Stimulated activated CD4-positive, alpha-beta T cell treated with anti-CD3 and anti-CD28 coated beads, Interleukin-1b, Interleukin-23, amount 100 ng/mL, for 48 hours (primary cell): ENCODE measurements at places on chromosomes 12 and 14.
A peak's percentile ranks its signal among the peaks of the same experiment; 100 is the strongest.

- DNase-seq, result no peak
These were observed 28.2 kb downstream of the RPGRIP1 start for GRCh38 chr14:21308132-21308478.

- DNase-seq, result no peak
These were observed 3.9 kb downstream of the KDM2B start for GRCh38 chr12:121576851-121577391.

DNA sequence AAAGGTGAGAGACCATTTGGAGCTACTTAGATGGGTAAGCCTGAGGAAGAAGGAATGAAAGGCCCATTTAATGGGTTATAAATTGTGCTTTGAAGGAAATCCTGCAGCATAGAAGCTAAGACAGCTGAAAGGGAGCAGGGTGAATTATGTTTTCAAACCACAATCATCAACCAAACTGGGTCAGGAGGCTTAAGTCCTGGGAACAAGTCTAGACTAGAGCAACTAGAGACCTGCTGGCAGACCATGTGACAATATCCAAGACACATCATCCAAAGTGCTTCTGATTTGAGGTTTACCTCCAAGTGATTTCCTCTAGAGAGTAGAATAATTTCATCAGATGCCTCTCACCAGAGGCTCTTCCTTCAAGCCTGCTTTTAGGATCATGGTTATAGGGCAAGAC lies 53.7 kb downstream of the MAP3K9 start:
- no peak for DNase-seq

GRCh38 chr12:76002598-76003354 lies 28.8 kb downstream of the PHLDA1 start:
- no peak for DNase-seq

- DNase-seq, result peak; percentile 13
These were observed 121.0 kb downstream of the FBXL14 start for GRCh38 chr12:1473418-1473817.

- no peak for DNase-seq
These were observed 32.2 kb downstream of the BRAP start for GRCh38 chr12:111653596-111653995.

- DNase-seq, result no peak
These were observed 1.7 kb downstream of the DPPA3 start for GRCh38 chr12:7712841-7713442.

DNA sequence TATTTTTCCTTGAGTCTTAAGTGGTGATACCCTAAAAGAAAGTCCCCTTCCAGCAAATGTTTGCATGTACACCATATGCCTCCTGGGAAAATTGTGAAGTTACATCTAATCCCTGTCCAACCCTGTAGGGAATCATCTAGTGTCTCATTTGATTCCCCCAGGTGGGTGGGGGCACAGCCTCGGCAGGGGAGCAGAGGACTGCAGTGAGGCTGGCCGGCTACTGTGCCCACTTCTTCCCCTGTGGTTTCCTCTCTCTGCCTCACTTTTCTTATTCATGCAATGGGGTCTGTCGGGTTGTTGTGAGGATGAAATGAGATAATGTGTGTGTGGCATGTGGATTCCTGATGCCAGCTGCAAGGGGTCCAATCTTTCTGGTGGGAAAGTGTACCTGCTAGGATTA lies 6.0 kb downstream of the PAPLN start:
- DNase-seq, result no peak

DNA sequence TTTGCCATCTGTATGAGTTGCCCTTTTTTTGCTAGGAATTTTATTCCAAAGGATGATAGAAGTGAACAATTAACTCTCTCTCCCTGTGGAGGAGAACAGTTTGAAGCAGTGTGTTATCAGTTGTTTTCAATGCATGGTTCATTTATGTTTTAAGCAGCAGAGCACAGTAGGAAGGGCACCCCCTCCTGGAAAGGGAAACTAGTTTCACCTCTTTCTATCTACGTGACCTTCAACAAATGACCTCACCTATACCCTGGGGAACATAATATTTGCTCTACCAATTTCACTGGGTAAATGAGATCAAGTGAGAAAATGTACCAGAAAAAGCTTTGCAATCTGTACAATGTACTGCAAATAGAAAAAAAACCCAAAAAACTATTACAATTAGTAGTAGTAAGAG lies 5.4 kb upstream of the DCP1B start:
- no peak for DNase-seq

GRCh38 chr14:45181806-45182205 lies 46.1 kb downstream of the FANCM start:
- no peak for DNase-seq

- DNase-seq, result no peak
These were observed 188.3 kb downstream of the PHETA1 start for GRCh38 chr12:111180426-111181142.

GRCh38 chr12:67722296-67722695 lies 73.8 kb downstream of the DYRK2 start:
- no peak for DNase-seq

DNA sequence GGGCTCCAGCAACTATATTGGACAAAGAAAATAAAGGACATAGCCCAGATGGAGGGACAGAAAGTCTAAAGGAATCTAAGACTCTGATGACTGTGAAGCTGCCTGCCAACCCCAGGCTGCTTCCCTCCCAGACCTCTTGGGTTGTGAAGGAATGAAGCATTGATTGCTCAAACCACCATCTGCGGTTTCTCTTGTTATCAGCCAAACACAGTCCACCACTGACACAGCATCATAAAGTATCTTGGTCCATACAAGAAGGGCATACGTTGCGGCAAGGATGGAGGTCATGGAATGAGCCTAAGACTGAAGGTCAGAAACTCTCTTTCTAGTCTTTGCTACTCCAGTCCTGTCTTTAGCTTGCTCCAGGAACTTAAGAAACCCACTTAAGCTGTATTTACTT lies 58.5 kb upstream of the PLXNC1 start:
- DNase-seq, result no peak
